ENCODE measurements at places on chromosomes 1 and 21. TPM values are rescaled to one million over a fixed set of nuclear protein-coding genes. Genes with fewer than 3 reads are reported as not detected.

Gene CFHR2
- total RNA-seq, result not detected

Gene TRIM46
- total RNA-seq, result 0.39 TPM

Gene ASCL5
- total RNA-seq, result not detected

Gene SYTL1
- 4.2 TPM for total RNA-seq

Gene TRNP1
- total RNA-seq, result 3.0 TPM

Gene RIMS3
- 11.9 TPM for total RNA-seq

Gene OR10Z1
- not detected for total RNA-seq

Gene CLCN6
- 29.7 TPM for total RNA-seq

Gene EPS8L3
- 539 TPM for total RNA-seq

Gene SLC9C2
- not detected for total RNA-seq

Gene UBE2U
- not detected for total RNA-seq

Gene NBPF4
- total RNA-seq, result 0.53 TPM

Gene OXCT2
- total RNA-seq, result 2.2 TPM

Gene C1QA
- total RNA-seq, result 30.1 TPM

Gene PTTG1IP
- total RNA-seq, result 391 TPM

Gene CD34
- 26.9 TPM for total RNA-seq

Gene NSUN4
- total RNA-seq, result 20.6 TPM

Gene NBPF6
- total RNA-seq, result not detected

Gene CD5L
- not detected for total RNA-seq

Gene MGST3
- 436 TPM for total RNA-seq

Gene PLEKHN1
- 0.23 TPM for total RNA-seq

Gene OPRD1
- 0.06 TPM for total RNA-seq

Gene FCRL1
- not detected for total RNA-seq

Gene ANKRD65
- total RNA-seq, result 0.81 TPM

Measured in mucosa of descending colon (tissue), 3 donors.